Hematopoietic multipotent progenitor cell treated with erythropoietin and hydrocortisone succinate and interleukin-3 and kit ligand, for 15 days (in vitro differentiated cells): ENCODE measurements at places on chromosomes 7 and 10.
A peak's percentile ranks its signal among the peaks of the same experiment; 100 is the strongest.

DNA sequence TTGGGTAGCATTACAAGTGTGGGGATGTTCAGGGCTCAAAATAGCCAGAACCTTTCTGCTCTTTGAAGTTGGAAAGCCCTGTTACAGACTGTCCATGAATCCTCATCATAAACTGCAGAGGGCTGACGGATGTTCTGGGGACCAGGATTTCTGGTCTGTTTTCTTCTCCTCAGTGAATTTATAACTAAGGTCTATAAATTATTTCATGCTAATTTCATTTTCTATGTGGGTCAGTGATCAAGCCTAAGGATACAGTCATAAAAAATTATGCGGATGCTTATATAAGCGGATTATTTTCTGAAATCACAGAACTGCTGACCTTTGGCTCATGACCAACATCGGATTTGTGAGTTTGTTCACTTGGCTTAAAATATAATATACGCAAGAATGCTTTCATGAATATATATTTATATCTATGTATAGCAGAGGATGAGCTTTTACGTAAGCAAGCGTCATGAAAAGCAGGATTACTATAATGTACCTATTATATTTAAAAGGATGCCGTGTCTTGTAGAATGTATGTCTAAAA is 263.7 kb downstream of the GLI3 start:
- no peak for DNase-seq

- DNase-seq = no peak
These were observed 531.7 kb downstream of the ETV1 start for GRCh38 chr7:13457790-13458189.

DNA sequence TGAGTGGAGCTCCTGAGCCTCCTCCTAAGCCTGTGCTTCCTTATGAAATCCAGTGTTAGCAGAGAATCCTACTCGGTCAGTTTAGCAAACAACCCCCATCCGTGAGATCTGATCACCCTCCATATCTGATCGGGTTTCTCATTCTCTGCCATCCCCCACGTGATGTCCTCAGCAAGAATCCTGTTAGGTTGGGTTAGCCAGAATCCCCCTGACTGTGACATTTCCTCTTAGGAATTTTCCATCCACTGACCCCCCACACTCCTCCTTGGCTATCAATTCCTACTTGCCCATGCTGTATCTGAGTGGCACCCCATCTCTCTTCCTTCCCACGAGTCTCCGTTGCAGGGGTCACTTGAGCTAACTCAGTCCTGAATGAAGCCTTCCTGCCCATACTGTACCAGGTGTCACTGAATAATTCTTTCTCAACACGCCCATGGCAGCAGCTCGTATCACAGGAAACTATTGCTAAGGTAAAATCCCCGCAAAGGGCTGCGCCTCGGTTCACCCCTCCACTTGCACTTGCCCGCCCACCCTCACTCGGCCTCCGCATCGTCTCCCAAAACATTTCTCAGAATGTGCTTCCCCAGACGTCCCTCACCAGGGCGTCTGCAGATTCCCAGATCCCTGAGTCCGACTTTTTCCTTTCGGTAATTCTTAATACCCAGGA is 44.1 kb downstream of the MYOF start:
- DNase-seq = no peak

DNA sequence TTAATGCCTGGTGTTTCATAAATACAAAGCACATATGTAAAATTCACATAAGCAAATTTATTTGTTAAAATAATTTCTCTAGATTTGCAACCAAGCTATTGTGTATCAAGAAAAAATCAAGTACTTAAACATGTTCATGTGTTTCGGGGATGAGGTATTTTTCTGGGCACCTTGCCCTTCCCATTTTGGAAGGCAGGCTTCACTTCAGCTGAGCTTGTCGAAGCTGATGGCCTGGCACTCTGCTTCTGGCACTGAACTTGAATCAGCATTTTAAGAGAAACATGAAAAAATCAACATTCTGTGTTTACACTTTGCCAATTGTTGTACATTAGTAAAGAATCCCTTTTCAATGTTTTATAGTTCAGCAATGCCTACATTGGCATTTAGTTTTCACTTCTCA is 179.1 kb upstream of the STEAP4 start:
- DNase-seq = no peak

DNA sequence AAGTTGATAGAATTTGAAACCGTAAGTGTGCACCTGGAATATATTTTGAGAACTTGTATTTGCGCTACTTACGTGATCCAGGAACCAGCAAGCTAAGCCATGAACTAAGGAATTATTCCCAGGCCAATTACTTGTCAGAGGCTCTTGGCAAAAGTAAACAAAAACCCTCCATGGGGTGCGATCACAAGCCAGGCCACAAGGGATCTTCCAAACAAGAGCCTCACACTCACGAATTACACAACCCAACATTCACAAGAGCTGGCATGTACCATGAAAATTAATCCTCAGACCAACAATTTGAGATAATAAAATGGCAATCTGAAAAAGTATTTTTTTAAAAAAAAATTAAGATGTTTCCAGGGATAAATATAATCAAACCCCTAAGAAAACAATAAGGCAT is 467.0 kb upstream of the AKR1E2 start:
- no peak for DNase-seq

- no peak for DNase-seq
These were observed 11.1 kb downstream of the FAM53B start for GRCh38 chr10:124732931-124733570.

DNA sequence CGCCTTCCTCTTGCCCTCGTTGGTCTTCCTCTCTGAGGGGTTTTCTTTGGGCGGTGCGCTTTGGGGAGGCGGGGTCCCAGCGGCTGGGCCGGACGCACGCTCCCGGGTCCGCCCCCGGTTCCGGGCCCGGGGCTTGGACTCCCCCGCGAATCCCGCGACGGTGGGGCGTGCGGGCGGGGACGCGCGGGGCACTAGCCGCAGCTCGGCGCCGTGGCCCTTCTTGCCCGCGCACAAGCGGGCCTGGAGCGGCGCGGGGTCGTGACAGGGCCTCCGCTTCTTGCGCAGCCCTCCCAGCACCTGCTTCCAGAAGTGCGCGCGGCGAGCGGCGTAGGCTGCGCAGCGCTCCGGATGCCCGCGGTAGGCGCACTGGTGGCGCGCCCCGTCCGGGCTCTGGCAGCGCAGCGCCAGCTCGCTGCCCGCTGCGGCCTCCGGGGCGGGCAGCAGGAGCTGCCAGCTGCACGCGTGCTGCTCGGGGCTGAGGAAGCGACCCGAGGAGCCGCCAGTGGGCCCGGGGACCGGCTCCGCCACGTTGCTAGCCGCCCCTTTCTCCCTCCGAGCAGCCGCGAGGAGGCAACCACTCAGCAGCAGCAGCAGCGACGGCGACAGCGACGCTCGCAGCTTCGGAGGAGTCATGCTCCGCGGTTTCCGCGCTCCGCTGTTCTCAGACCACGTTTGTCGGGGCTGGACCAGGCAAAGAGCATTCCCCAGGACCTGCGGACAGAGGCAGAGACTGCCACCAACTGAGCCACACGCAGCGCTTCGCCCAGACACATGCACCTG is 759 bp downstream of the FGFBP3 start:
- peak; percentile 45 for DNase-seq

- no peak for DNase-seq
These were observed 162.8 kb upstream of the SEMA3C start for GRCh38 chr7:81081616-81082015.
